Activated naive CD4-positive, alpha-beta T cell treated with anti-CD3 and anti-CD28 coated beads, Interleukin-2, amount 50 U/mL, for 72 hours (primary cell): ENCODE measurements at places on chromosomes 3 and 15.
A peak's percentile ranks its signal among the peaks of the same experiment; 100 is the strongest.

DNA sequence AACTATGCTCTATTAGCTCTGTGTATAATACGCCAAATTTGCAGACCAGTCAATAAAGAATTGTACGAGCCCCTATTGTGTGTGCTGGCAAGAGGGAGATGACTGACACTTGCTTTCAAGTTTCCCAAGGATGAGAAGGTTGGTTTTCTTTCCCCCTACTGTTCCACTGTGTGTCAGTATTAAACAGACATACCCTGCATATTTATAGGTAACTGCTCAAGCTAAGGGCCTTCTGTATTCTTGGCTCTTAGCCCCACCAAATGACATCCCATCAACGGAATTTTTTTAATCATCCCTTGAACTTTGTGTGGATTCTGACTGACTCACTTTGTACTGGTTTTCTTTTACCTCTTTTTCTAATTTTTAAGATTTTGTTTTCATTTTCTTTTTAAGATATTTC lies 60.6 kb upstream of the GYG1 start:
- no peak for DNase-seq

DNA sequence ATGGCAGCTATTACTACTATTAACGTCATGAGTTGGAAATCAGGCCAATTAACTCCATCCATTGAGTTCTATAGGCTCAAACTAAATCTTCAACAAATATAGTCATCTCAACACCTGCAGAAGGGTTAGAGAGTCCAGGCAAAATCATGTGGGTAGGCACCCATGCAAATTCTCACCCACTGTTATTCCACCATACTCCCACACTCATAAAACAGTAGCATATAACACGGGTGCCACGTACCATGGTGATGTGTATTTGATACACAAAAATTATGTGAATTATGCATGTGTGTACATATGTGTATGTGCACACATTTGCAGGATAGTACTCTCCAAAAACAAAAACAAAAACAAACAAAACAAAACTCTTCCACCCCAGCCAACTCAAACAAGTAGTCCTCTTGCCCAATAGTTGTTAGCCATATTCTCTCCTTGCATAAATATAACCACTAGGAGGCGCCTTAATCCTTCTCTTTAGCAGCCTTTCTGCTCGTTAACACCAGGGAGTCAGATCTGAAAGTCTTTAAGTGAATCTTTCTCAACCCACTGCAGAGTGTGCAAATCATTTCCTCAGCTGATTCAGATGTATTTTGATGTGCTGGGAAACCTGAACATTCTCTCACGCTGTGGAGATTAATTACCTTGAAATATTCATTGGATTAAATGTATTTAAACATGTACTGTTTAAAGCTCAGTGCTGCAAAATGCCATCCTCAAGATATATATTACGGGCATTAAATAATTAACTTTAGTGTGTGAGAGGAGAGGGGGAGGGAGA lies 38.0 kb upstream of the COPB2 start:
- no peak for DNase-seq

DNA sequence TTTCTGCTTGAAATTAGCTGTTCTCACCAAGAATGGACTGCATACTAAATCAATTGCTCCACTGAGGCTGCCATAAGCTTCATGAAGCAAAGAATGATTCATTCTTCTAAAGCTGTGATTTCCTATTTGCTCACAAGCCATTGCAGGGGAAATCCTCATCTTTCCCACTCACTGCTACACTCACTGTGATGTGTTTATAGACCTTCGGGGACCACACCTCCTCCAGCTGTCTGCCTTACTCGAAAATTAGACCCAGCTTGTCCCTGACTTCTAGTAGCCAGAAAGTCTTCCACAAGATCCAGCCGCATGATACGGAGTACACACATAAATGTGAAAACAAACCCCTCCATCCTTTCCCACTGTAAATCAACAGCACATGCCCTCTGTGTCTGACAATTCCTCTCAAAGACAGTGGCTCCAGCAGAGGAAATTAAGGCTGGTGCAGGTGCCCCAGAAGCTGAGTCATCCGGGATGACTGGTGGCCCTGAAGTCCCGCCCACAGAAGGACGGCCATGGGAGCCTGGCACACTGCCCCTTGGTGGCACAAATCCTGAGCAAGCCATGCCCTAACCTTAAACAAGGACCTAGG lies 172.0 kb downstream of the STT3B start:
- DNase-seq, result peak; percentile 23

GRCh38 chr3:77412584-77412983 lies 372.7 kb downstream of the ROBO2 start:
- DNase-seq, result no peak

GRCh38 chr3:187809612-187809991 lies 64.3 kb upstream of the BCL6 start:
- DNase-seq, result no peak

- DNase-seq, result no peak
Observed at GRCh38 chr15:38873158-38873557, 308.5 kb upstream of the RASGRP1 start.

GRCh38 chr3:79968418-79968817 lies 200.6 kb upstream of the ROBO1 start:
- DNase-seq, result no peak
